ENCODE measurements at places on chromosomes 3 and 15.

GRCh38 chr15:77991029-77991406 is 86.5 kb downstream of the TBC1D2B start:
- DNase-seq = no peak

DNA sequence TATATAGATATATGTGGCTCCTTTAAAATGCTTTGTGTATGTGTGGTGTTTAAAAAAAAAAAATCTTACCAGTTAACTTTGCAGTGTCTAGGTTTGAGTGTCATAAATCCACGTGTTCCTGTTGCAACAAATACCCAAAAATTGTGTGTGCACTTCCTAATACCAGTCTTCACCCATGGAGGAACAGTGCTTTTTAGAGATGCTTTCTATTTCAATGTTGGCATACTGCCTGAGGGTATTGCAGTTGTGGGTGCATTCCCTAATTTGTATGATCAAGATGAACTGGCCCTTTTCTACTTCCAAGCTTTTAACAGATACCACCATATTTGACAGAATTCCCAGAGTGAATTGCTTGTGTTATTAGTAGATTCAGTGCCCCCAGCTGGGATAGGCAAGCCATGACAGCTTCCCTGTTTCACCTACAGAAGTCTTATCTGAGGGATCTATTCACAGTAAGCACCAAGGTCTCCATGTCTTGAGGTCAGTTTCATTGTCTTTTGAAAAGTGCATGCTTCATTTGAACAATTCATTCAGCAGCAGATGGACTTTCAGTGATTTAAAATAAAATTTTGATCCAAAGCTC is 68.9 kb upstream of the GOLGA6B start:
- DNase-seq = no peak

DNA sequence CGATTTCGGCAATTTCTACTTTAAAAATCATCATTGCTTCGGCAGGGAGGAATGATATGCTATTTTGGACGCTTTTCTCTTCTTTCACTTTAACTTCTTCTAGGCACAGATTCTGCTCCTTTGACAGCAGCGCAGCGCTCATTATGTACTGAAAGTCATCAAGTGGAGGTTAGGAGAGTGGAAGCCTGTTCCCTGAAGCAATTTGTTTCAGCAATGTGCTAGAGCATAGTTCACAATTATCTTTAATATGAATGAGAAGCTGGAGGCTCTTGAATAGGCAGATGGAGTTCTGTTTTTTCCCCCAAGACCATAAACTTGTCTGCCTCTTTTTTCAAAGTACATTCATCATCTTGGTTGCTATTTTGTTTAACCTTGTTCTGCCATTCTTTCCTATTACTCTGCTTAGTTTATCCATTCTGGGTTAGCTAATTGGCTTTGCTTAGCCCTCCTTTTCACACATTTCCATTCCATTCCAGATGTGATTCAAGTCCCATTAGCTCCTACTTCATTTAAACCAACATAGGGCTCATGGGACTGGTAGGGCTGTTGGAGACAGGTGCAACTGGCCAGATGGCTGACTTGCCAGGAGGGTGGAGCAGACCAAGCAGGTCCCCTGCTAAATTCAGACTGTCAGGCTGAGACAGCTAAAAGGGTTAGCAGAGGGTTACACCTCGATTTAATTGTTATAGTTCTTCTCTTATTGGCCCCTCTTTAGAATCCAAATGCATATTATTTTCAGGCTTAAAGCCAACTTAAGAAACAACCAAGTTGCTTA is 534.7 kb upstream of the CBLB start:
- no peak for DNase-seq

DNA sequence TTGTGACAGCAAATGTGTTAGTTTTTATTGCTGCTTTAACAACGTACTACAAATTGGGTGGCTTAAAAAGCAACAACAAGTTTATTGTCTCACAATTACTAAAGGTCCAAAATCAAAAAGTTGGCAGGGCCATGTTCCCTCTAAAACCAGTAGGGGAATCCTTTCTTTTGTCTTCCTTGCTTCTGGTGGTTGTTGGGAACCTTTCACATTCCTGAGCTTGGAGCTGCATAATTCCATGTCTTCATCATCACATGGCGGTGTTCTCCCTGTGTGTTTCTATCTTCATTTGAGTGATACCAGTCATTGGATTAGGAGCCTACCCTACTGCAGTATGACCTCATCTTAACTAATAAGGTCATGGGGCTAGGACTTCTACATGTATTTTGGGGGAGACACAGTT is 7.4 kb downstream of the SPRED1 start:
- no peak for DNase-seq

GRCh38 chr3:189698811-189699210 is 67.6 kb downstream of the TP63 start:
- DNase-seq = no peak

GRCh38 chr15:31261266-31262142 is 65.1 kb upstream of the KLF13 start:
- no peak for DNase-seq

GRCh38 chr15:90703455-90703854 is 13.7 kb upstream of the BLM start:
- no peak for DNase-seq

GRCh38 chr3:156649681-156650080 is 24.7 kb upstream of the TIPARP start:
- DNase-seq = no peak

DNA sequence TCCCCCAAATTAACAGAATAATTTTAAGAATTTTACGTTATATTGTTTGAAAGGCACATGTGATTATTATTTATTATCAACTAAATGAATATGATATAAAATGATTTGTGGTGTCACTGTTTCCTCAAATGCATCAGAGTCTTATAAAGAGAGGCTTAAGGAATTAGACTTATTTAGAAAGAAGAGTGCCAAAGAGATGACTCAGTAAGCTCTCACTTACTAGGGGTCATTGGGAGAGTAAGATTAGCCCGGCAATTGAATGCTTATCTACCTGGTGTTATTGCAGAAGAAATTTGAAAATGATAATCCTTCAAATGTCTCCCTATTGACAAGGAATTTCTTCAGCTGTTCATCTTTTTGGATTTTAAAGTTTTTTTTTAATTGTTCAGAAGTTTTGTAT is 408.7 kb downstream of the OXSM start:
- no peak for DNase-seq

GRCh38 chr3:149781741-149782140 is 10.6 kb downstream of the ANKUB1 start:
- no peak for DNase-seq

- DNase-seq = no peak
These were observed 17.9 kb upstream of the SATB1 start for GRCh38 chr3:18442756-18443664.

DNA sequence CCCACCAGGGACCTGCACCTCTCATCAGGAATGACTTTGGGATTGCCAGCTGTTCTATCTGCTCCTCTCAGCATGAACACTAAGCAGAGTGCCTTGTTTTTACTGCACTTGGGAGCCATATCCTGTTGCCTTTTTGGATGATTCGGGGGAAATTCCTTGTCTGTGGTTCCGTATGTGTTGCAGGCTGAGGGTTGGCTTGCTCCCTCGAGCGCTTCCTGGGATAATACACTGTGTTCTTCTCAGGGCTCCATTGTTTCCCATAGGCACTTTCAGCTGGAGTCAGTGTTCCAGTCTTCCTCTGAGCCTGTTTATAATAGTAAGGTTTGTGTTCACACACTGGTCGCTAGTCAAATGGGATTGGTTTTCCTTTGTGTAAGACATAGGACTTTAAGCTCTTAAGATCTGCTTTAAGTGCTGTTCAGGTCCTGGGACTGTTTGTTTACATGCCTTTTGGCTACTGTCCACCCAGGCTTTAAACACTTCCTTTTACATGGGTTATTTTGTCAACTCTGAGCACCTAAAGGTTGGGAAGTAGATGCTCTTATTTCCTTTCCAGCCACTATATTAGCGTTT is 23.4 kb downstream of the BOC start:
- no peak for DNase-seq

GRCh38 chr3:88713233-88713691 is 394.2 kb upstream of the EPHA3 start:
- DNase-seq = no peak

DNA sequence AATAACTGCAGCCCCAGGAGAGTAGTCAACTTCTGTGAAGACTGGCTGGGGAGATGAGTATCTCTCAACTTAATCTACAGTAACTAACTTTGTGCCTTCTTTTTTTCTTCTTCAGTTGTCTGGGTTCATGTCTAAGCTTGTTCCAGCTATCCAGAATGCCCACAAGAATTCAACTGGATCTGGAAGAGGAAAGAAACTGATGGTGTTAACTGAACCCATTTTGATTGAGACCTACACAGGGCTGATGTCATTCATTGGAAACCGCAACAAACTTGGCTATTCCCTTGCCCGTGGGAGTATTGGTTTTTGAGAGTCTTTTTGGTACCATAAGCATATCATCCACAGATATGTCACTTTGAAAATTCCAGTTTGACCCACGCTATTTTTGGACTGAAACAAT is 148.7 kb downstream of the TPRG1 start:
- DNase-seq = no peak

- peak; percentile 80 for DNase-seq
These were observed 6.4 kb upstream of the ANKDD1A start for GRCh38 chr15:64905119-64905831.

- DNase-seq = no peak
These were observed 265.1 kb upstream of the ALCAM start for GRCh38 chr3:105101603-105102002.

GRCh38 chr3:176994891-176995781 is 202.1 kb downstream of the TBL1XR1 start:
- DNase-seq = no peak

DNA sequence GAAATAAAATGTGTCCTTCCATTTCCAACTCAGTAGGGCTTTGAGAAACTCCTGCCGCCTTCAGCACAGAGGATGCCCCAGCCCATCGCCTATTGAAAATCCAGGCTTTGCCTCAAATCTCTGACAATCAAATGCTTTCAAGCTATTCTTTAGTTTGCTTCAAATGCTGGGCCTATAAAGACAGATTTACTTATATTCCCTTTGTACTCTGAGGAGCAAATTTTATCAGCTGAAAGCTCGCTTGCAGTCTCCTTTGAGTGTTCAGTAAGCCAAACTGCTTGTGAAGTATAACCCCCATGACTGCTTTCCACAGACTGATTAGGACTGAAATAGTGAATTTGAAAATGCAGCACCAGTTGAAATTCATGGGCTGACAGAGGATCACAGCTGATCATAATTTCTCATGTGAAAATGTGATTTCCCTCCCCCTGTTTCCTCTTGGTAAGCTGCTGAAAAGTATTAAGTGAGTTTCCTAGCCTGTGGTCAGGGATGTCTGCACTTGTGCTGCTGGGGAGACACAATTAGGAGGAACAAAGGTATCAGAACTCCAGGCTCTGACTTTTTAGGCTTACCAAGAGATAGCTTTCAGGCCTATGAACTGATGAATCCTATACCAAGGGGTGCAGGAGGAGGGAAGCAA is 563.4 kb upstream of the TGFBR2 start:
- DNase-seq = no peak

- no peak for DNase-seq
These were observed 188.5 kb upstream of the TLE3 start for GRCh38 chr15:70286113-70286806.

DNA sequence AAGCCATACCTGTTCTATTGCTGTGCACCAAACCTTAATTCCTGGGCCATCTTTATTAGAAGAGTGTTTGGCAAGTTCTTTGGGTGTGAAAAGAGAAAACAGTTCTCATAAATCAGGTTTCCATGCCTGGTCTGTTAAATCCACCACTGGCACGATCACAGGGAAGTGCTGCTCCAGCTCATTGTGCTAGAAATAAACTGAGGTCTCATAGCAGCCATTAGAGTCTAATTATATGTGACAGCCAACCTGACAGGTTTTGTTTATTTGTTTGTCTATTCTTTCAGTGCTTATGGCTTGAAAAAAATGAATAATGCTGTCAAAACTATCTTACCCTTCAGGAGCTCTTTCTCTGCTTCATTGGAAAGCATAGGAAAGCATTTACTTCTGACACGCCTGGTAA is 147.1 kb upstream of the CNTN6 start:
- DNase-seq = no peak

DNA sequence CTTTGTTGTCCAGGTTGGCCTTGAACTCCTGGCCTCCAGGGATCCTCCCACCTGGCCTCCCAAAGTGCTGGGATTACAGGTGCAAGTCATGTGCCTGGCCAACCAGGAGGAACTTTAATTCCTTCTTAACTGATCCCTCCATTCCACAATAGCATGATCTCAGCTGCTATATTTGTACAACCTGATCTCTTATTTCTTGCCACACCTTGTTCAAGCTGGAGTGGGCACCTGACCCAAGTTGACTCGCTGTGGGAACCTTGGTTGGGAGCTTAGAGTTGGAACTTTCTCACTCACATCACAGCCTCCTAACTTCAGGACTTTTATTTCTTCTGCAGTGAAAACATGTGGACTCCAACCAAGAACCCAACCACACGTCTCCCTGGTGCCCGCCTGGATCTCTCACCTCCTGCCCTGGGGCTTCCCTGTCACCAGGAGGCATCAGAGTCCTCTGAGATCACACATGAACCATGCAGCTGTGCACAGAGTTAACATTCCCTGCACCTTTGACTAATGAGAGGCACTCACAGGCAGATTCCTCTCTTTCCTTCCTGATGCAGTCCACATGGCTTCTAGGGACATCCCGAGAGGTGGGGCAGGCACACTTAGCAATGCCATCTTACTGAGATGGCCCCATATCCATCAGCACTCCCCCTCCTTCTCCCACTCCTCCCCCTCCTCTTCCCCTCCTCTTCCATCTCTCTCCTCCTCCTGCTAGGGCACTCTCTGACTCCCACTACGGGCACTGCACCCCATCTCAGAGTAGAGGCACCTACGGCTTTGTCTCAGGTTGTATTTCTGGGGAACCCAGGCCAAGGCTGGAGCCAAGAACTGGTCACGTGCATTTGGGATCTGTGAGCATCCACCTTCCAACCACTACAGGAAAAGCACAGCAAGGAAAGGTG is 9.7 kb upstream of the CYFIP1 start:
- no peak for DNase-seq

DNA sequence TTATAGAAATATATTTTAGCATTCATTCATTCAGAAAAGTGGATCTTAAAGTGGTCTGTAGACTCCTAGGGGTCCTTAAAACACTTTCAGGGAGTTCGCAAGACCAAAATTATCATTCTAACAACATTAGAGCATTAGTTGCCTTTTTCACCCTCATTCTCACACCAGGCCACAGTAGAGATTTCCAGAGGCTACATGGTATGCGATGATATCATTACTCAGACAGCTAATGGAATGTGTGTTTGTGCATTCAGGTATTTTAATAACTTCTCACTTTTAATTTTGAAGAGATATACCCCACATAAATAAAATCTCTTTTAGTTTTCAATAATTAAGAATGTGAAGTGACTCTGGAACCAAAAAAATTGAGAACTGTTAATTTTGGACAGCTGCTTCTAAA is 206.9 kb downstream of the NSUN3 start:
- no peak for DNase-seq
